Stimulated activated CD4-positive, alpha-beta T cell treated with anti-CD3 and anti-CD28 coated beads, Interleukin-12 subunit alpha, Interleukin-12 subunit beta, amount 100 ng/mL, for 4 hours (primary cell): ENCODE measurements at places on chromosomes 1 and 21.

- no peak for DNase-seq
Measured at GRCh38 chr1:31584869-31585735, 8.8 kb downstream of the TINAGL1 start.

- DNase-seq, result no peak
Measured at GRCh38 chr1:27633640-27634176, 1.3 kb downstream of the FGR start.

DNA sequence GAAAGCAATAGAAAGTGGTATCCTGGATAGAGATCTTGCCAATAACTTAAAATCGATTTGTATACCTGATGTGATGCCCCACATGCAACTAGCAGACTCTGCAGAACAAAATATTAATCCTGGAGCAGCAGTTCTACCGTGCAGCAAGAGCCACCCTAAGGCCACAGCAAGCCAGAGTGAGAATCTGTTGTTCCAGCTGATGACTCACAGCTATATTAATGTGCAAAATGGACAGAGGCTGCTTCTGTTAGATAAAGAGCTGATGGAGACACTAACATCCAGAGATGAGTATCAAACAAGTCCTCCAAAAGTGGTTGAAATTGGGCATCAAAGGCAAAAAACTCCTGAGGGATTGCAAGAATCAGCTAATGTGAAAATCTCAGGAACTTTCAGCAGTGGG, 127.8 kb downstream of the MACF1 start:
- no peak for DNase-seq

DNA sequence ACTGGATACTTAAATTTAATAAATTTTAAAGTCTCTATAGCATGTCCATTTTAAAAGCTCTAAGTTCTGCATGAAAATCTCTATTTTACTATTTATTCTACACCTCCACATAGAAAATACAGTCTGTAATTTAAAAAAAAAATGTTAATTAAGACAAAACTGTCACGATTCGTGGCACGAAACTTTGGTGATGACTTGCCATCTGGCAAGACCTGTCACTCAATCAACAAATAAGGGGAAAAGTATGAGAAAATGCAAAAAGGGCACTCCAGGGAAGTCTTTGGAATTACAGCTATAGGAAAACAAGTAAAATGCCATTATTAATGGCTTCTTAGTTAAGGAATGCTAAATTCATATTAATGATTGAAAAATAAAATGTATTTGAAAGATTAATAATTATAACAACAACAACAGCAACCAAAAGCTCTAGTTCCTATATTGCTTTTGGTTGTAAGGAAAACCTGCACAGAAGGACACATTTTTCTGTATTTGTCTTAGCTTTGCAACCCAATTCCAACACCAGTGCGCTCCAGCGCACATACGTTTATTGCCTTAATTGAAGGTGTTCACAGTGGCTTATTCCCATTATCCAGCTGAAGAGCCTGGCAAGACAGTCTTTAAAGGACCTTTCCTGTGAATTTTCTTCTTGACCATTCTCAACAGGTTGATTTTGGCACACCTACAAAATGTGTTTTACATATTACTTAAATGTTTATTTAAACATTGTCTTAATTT, 107.8 kb downstream of the PLPPR5 start:
- DNase-seq, result no peak

- DNase-seq, result no peak
Measured at GRCh38 chr1:214709241-214709640, 106.2 kb downstream of the CENPF start.

DNA sequence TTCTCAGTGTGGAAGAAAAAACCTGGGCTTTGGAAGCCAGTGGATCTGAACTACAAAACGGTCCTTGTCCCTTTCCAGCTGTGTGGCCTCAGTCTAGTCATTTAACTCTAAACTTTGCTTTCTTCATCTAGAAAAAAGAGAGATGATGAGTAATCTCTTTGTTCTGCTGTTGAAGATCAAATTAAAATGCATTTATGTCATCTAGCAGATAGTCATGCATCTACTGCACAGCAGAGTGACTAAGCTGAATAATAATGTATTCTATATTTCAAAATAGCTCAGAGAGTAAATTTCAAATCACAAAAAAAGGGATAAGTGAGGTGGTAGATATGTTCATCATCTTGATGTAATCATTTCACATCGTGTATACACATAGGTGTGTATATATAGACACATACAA, 473.2 kb downstream of the DSCAM start:
- DNase-seq, result no peak

- no peak for DNase-seq
Measured at GRCh38 chr1:38208716-38209632, 162.4 kb upstream of the POU3F1 start.

- no peak for DNase-seq
Measured at GRCh38 chr1:32818804-32819541, 1.5 kb downstream of the S100PBP start.

- DNase-seq, result no peak
Measured at GRCh38 chr1:225937048-225937968, 3.7 kb downstream of the LEFTY2 start.

DNA sequence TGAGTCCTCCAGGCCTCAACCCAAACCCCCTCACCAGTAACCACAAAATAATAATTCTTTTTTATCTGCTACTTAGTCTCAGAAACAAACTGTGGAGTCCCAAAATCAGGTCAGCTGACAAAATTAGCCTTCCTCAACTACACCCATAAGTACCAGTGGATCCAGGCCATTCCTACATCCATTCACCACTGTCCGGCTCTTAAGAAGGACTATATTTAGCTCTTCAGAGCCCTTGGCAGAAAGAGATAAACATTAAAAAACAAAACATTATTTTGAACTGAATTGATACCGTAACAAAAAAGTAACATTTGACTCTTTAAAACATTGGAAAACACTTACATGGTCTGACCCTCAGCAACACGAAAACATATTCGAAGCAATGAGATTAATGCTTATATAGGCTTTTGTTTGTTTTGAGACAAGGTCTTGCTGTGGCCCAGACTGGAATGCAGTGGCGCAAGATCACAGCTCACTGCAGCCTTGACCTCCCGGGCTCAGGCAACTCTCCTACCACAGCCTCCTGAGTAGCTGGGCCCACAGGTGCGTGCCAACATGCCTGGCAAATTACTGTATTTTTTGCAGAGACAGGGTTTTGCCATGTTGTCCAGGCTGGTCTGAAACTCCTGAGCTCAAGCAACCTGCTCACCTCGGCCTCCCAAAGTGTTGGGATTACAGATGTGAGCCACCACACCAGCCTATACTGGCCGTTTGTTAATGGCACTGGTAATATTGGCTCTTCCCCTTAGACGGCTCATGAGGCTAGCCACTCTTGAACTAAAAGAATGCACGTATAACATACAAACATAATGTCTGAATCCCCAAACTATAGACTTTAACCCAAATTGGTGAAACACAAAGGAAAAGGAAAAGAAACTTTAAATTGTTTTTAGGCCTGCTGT, 330.7 kb downstream of the SMYD3 start:
- DNase-seq, result no peak

DNA sequence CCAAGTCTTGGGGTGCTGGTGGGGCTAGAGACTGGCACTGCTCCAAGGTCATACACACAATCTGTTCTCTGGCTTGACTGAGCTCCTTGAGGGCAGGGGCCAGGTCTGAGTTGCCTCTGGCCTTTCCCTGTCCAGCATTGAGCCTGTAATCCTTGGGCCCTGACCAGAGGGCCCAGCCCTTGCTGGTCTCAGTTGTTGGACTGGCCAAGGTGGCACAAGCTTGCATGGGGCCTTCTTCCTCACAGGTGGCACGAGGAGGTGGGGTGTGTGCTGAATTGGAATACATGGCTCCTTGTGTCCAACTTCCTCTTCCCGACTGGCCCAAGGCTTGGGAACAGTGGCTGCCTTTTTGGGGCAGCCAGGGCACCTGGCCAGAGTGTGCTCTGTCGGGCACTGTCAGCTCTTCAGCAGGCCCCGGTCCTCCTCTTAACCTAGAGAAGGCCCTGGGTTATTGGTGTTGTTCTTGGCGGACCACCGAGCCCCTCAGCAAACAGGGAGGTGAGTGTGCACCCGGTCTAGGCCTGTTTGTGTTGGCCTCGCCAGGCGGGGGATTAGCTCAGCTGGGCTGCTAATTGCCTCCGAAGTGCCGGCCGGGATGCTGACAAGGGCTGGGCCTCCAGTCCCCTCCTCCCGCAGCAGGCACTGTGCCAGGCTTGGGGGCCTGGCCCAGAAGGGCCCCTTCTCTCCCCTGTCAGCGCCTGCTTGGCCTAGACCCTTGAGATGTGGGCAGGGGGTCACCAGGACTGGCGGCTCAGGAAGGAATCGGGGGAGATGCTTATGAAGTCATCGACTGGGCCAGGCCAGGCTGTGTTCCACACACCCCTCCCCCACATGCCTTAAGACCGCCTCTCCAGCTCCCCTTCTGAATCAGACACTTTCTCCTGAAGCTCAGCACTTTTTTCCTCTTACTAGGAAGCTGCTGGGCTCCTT, 28.5 kb downstream of the WNT4 start:
- DNase-seq, result no peak

DNA sequence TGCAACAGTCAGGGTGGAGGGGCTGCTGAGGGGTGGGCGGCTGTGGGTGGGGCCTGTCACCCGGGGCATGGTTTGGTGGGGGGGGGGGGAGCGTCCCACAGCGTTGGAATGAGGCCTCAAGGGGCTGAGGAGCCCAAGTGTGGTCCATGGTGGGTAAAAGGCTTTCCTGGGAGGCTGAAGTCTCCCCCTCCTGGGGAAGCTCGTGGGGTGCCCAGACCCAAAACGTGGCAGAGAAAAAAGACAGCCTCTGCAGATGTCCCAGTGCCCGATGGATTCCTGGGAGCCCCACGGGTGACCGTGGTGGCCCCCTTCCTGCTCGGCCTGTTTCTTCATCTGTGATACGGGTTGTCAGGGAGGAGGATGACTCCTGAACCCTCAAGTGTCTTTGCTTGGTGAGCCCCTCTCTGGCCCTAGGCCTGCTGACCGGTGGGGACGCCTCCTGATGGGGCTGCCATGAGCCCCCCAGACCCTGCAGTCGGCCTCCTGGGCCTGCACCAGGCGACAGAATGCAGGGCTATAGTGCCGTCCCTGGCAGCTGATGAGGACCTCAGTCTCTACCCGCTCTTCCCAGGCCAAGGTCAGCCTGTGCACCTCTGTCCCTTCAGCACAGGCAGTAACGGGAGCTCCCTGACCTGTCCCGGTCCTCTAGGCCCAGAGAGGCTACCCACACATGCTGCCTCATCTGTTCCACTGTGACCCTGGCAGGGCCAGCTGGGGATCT, 1.1 kb downstream of the OBSCN start:
- no peak for DNase-seq

DNA sequence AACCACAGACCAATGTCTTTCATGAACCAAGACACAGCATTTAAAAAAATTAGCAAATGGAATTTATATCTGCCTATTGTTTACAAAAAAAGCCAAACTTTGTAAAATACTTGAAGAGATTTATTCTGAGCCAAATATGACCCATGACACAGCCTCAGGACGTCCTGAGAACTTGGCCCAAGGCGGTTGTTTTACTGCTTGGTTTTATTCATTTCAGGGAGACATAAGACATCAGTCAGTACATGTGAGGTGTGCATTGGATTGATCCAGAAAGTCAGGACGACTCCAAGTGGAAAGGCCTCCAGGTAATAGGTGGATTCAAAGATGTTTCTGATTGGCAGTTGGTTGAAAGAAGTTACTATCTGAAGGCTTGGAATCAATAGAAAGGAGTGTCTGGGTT, 1.4 kb upstream of the POFUT2 start:
- DNase-seq, result no peak

GRCh38 chr1:89631816-89632656, 884 bp upstream of the LRRC8C start:
- no peak for DNase-seq

GRCh38 chr1:106233511-106233910, 823.0 kb upstream of the PRMT6 start:
- DNase-seq, result no peak

DNA sequence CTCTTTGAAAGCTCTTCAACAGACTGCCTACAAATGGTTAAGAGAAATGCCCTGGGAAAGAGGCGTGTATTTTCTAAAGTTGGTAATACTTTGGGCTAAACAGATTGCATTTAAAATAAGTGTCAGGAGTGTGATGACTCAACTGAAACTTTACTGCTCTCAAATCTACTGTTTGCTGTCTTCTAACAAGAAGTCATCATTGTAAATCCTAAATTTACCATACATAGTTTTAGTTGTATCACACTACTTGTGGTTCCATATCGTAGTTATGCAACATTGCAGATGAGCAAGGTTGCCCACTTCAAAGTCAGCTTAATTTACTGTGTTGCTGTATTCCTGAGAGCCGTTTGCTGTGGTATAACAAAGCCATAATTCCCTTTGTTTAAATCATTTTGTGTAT, 59.6 kb downstream of the RGS21 start:
- DNase-seq, result no peak

- DNase-seq, result no peak
Measured at GRCh38 chr1:36883315-36883949, 150.9 kb downstream of the GRIK3 start.

GRCh38 chr1:71046891-71047634, 553 bp downstream of the PTGER3 start:
- no peak for DNase-seq

DNA sequence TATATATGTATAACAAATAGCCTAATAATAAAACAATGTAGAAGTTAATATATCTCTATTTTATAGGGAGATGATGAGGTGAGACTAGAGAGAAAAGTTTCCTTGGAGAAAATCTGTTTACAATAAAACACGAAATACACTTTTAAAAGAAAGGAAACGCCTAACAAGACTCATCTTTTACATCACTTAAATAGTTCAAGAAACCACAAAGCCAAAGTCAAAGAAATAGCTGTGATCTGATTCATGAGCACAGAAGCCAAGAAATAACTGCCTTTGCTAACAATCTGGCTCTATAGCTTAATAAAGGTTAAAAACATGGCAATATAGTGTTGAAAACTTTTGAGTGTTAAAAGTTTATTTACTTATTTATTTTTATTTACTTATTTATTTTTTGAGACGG, 61.5 kb downstream of the TOR3A start:
- no peak for DNase-seq

DNA sequence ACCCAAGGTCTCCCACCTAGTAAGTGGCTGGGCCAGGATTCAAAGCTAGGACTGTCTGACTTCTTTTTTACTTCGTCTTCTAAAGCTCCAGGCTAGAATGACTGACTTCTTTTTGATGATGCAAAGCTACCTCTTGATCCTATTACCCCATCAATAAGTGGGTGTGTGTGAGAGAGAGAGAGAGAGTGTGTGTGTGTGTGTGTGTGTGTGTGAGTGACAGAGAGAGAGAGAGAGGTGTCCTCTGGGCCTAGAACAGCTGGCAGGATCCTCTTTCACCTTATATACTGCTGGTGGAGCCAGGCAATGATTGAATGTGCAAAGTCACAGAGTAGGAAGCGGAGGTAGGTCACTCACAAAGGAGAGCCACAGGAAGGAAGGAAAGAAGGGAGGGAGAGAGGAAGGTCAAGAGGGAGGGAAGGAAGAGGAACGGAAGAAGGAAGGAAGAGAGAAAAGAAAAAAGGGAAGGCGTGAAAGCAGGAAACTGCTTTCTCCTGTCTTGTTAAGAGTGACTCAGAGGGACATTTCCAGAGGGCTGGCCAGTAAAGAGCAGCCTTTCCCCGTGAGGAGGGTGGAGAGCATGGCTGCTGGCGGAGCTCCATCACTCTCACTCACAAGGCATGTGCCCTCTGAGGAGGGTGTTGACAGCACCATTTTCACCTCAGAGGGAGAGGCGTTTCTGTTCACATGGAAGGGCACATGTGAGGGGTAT, 68.9 kb downstream of the CDC7 start:
- DNase-seq, result no peak

- no peak for DNase-seq
Measured at GRCh38 chr1:11107599-11107998, 7.9 kb upstream of the EXOSC10 start.
